8988T (cell line): ENCODE measurements at places on chromosomes 2 and 18.

DNA sequence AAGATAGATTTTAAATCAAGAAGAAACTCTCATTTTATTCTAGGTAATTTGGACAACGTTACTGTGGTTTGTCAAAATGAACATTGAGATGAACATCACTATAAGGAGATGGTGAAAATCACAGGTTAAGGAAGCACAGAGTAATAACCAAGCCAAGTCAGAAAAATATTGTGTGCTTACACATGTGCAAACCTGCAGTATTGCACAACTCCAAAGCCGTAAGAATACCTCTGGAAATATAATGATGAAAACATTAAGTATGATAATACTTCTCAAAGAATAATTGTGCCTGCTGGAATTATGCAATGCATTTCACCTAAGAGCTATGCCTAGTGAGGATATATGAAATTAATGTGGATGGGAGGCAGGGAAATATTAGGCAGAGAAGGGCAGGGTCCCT lies 21.1 kb upstream of the GALNT5 start:
- DNase-seq = no peak

DNA sequence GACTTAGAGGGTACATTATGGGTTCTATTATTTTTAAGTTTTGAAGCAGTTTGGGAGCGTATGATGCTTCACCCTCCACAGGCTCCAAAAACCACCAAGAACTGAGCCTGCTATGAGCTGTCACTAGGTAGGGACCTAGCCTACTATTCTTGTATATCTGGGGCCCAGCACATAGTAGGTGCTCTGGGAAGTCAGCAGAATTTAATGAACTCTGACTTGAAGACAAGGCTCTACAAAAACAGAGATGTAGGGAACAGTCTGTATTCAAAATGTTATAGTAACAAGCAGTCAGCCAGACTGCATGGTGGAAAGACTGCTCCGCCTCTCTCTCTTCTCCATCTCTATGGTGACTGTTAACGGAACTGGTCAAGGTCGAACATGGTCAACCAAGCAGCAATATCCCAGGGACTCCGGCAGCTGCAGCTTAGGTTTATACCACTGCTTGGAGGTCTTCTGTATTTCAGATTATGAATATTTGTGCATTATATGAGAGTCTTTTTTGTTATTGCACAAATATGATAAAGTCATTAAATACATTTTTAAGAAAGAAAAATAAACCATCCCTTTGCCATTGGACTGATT lies 22.2 kb upstream of the YWHAQ start:
- no peak for DNase-seq

DNA sequence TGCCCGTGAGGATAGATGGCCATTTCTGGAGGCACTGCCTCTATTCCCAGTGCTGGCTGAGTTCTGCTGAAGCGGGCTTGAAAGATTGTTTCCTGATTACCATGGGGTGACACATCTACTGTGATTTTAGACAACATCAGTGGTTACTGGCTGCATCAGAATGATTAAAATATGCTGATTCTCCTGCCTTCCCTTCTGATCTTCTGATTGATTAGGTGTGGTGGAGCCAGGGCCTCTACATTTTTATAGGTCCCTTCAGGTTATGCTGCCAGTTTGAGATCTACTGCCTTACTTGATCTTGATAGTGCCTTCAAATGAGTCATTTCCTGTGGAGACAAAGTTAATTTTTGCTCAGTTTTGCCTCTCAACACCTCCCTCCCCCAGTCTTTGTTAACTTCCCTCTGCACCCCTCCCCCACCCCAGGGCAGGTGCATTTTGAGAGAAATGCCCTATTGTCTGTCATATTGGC lies 31.6 kb upstream of the SNORC start:
- no peak for DNase-seq

DNA sequence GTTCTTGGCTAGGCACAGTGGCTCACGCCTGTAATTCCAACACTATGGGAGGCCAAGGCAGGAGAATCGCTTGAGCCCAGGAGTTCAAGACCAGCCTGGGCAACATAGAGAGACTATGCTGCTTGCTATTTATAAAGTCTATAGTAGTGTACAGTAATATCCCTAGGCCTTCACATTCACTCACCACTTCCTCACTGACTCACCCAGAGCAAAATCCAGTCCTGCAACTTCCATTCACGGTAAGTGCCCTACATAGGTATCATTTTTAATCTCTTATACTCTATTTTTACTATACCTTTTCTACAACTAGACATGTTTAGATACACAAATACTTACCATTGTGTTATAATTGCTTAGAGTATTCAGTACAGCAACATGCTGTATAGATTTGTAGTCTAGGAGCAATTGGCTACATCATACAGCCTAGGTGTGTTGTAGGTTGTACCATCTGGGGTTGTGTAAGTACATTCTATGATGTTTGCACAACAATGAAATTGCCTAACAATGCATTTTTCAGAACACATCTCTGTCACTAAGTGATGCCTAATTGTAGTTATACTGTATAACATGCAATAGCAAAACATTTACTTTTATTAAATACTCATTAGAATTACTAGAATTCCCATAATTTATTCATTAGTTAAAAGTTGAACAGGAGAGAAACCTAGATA lies 8.8 kb downstream of the DHX57 start:
- DNase-seq = no peak

DNA sequence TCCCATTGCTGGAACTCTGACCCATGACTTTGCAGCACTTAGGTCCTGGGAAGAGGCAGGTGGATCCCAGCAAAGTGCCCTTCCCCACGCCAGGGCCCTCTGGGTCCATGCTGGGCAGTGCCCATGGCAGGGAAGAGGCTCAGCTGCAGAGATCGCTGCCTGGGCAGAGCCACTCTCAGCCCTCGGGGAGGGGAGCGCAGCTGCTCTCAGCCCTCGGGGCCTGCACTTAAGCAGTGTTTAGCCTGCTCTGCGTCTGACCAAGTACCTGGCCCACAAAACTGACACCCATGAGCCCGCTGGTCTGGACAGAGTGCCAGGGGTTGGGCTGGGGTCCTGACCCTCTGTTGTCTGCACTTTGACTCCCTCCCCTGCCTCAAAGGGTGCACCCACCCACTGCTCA lies 46.3 kb downstream of the AQP12A start:
- peak; percentile 18 for DNase-seq

DNA sequence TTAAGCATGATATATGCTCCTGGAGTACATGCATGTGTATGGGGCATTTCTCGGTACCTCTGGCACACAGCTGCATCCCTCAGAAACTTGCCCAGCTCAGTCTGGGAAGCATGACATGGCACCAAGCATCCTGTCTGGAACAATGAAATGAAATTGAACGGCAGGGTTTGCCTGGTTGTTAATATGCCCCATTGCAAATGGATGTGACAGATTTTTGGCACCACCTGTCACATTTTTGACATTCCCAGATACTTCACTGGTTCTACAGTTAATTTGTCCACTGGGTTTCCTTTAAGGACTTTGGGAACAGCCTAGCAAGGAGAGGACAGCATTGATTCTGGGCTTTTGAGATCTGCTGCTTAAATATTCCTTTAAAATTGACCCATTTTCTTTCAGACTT lies 305.8 kb downstream of the TSN start:
- DNase-seq = no peak

GRCh38 chr2:28972778-28973335 lies 8.2 kb upstream of the TOGARAM2 start:
- no peak for DNase-seq

DNA sequence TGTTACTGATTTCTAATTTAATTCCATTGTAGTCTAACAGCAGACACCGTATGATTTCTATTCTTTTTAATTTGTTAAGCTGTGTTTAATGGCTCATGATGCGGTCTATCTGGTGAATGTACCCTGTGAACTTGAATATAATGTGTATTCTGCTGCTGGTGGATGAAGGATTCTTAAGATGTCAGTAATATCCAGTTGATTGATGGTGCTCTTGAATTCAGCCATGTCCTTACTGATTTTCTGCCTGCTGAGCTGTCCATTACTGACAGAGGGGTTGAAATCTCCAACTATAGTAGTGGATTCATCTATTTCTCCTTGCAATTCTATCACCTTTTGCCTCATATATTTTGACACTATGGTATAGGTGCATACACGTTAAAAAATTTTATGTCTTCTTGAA lies 373.3 kb upstream of the RAB12 start:
- no peak for DNase-seq

DNA sequence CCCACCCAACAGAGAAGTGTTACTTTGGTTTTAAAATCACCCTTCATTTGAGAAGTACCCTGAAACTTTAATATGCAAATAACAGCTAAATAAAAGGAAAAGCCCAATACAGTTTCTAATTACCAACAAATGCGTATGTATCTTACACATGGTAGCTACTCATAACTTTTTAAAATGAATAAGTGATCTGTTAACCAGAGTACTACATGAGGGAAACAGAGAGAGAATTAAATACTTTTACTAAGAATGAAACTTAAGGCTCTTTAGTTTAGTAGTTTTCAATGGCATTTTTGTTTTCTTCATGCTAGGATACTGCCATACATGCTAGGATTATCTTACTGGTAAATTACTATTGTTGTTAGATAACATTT lies 39.1 kb upstream of the NABP1 start:
- no peak for DNase-seq

DNA sequence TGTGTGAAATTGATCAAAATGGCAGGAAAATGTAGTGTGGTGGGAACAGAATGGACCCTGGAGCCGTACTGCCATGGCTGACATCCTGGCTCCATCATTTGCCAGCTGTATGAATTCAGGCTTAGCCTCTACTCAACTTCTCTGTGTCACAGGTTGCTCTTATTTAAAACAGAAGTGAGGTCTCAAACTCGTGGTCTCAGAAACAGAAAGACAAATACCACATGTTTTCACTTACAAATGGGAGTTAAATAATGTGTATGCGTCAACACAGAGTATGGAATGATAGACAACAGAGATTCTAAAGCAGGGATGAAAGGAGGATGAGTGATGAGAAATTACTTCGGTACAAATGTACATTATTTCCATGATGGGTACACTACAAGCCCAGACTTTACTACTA lies 227.4 kb downstream of the DCC start:
- DNase-seq = no peak

DNA sequence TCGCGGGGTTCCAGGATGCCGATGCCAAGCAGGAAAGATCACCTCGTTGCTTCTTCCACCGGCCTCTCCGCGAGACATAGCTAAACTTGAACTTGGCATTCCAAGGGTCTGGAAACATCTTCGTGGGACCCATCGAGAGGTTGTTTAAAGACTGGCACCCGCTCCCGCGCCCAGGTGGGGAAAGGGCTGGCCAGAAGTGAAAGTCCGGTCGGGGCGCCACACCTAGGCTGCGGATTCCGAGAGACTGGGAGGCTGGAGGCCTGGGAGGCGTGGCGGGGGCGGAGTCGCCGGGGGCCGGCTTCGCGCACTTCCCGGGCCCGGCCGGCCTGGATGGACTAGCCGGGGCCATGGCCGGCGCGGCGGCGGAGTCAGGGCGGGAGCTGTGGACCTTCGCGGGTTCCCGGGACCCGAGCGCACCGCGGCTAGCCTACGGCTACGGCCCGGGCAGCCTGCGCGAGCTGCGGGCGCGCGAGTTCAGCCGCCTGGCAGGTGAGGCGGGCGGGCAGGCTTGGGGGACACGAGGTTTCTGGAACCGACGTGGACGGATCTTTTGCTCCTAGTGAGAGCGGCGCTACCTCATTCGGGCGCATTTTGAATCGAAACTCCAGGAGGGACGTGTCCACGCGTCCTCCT lies at the start of gene MOCOS:
Gene MOCOS (plus strand): TSS at position 305 of the 633 bp plus-strand sequence. CDS start 43 bp downstream, at position 348.
- DNase-seq = peak; percentile 92

DNA sequence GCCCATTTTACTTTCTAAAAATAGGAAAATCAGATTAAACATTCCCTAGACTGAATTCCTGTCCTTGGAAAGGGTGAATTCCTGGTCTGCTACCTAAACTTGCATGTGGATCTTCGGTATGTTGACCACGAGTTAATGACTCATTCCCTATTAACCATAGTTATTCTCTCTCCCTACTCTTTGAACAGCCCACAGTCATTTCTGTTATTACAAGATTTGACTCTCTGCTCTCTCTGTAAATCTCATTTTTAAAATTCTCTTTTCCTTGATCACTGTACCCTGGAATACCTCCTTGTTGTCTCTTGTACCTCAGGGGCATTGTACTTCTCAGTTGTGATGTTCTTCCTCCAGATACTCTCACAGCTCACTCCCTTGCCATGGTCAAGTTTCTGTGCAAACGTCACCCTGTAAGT lies 92.0 kb upstream of the GULP1 start:
- DNase-seq = no peak

- peak; percentile 8 for DNase-seq
Measured at GRCh38 chr2:152573168-152573567, 144.1 kb downstream of the PRPF40A start.

- DNase-seq = no peak
Measured at GRCh38 chr2:174235680-174236079, 12.7 kb downstream of the OLA1 start.

DNA sequence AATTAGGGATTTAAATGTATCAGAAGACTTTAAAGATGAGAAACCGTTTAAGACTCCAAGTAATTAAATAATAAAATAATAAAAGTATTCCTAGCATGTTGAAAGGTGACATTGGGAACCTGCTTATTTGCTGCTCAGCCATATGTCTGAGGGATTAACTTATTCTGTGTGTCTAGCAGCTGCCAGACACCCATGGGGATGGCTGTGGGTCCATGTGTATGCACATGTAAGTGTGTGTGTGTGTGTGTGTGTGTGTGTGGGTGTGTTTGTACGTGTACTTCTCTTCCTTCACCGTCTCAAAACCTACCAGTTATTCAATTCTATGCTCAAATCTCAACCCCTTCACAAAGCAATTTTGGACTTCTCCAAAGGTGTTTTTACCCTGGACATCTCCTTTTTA lies 124.5 kb downstream of the SETBP1 start:
- DNase-seq = no peak

GRCh38 chr2:220441404-220441803 lies 814.0 kb downstream of the SLC4A3 start:
- no peak for DNase-seq

GRCh38 chr2:30450025-30450424 lies 3.0 kb downstream of the LCLAT1 start:
- no peak for DNase-seq

DNA sequence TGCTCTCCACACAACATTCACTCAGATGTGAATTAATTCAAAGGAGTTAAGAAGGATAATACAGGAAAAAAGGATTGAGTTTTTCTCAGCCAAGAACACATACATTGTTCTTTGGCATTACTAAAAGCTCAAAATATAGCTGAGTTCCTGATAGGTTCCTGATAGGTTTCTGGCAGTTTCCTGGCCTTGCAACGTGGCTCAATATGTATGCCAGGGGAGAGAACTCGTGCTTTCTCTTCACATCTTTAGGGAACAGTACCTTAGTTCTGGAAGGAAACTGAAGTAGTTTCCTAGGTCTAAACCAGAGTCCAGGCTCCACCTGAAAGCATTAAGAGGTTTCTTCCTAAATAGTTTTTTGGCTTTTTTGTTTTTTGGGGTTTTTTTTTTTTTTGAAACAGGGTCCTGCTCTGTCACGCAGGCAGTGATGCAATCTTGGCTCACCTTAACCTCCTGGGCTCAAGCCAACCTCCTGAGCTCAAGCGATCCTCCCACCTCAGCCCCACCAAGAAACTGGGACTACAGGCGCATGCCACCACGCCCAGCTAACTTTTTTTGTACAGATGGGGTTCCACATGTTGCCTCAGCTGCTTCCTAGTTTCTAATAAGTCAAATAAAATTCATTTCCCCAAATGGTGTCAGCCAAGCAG lies 42.8 kb downstream of the ESCO1 start:
- no peak for DNase-seq
